ENCODE measurements at places on chromosomes 11 and 22.
A peak's percentile ranks its signal among the peaks of the same experiment; 100 is the strongest.

DNA sequence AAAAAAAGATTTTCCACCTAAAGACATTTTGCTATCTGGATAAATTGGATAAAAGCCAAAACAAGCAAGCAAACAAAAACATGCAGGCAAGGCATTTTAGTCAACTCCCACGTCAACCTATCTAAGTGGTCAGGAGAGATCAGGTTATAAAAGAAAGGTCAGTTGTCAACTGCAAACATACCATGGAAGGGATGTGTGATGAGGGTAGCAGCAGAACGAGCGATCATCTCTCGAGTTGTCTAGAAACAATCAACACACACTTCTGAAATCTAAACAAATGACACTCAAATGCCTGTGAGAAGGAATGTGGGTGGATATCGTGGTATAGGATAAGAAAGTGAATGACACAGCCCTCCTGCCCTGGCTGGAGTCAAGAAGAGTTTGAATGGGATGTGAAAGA lies 10.9 kb downstream of the MTCH2 start:
- DNase-seq: no peak

DNA sequence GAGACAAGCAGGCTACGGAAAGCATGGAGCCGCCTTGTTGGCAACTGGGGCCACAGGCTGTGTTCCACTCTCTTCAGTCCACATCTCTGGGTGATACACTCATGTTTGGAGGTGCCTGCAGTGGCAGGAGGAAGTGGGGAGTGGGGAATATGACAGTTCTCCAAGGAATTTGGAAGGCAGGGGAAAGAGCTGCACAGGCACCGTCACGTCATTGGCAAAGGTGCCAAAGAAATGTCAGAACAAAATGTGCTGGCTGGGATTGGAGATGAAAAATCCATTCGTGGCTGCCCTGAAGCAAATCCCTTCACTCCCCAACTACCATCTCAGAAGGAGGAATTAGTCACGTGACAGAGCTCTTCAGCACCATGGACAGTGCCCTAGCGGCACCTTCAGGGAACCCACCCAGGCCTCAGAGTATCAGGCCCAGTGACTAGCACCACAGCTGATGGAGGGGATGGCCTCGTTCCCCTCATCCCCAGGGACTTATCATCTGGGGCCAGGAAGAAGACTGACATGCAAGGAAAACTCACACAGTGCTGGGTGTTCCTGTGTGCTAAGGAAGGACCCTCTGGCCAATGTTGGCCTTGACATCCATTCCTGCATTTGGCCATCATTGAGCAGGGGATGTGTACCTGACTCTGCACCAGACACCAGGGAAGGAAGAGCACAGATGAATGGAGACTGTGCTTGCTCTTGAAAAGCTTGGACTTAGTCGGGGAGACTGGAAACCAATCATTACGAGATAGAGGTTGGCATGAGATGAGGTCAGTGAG lies 48.5 kb upstream of the PRDM11 start:
- DNase-seq: peak; percentile 45

GRCh38 chr11:111063726-111064517 lies 181.6 kb upstream of the POU2AF2 start:
- no peak for DNase-seq

DNA sequence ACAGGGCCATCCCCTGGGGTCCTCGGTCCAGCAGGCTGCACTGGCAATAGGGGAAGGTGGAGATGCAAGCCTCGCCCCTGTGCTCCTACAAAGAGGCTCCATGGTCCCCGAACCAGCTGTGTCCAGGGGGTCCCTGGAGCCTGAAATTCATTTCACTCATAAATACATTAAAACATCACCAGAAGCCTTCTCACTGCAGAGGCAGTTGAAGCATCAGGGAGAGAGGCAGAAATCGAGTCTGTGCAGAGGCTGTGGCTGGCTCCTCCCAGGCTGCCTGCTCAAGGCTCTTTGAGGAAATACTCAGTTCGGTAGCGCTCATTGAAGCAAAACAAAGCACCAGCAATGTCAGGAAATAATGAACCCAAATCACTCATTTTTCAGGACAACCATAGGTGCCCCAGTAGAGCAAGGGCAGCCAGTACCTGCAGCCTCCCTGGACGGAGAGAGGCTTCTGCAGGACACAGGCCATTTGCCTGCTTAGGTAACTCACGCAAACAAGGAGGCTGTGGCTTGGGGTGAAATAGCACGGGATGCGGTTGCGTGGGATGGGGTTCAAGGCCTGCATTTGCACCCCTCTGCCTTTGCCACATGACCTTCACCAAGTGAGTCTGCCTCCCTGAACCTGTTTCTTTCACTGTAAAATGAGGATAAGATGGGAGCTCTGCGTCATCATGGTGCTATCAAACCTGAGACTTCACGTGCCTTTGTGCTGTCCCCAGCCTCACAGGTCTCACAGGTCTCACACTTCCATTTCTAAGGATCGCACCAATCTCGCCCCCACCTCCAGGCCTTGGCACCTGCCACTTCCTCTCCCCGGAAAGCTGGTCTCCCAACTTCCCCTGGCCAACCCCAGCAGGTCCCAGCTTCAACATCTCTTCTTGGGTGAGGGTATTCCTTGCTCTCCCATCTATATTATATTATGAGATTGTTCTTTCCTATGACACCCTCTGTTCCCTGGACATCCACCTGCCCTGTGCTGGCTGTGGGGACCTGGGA lies 84.3 kb upstream of the SHISAL1 start:
- no peak for DNase-seq

GRCh38 chr22:26732284-26732683 lies 74.9 kb downstream of the MIAT start:
- DNase-seq: no peak

GRCh38 chr11:3178349-3178748 lies 13.2 kb upstream of the OSBPL5 start:
- DNase-seq: no peak

GRCh38 chr22:45799291-45799690 lies 127.7 kb downstream of the ATXN10 start:
- no peak for DNase-seq

DNA sequence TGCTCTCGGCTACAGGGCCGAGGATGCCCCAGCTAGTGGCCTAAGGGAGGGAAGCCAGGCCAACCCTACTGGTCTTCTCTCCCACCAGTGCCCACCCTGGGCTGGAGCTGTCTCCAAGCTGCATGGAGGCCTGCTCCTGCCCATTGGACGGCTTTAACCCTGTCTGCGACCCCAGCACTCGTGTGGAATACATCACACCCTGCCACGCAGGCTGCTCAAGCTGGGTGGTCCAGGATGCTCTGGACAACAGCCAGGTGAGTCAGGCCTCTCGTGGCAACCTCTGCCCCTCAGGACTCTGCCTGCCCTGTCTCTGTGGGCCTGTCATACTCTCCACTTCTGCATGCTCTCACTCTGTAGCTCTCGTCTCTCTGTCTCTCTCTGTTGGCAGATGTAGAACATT lies 44.1 kb upstream of the TPBGL start:
- no peak for DNase-seq

DNA sequence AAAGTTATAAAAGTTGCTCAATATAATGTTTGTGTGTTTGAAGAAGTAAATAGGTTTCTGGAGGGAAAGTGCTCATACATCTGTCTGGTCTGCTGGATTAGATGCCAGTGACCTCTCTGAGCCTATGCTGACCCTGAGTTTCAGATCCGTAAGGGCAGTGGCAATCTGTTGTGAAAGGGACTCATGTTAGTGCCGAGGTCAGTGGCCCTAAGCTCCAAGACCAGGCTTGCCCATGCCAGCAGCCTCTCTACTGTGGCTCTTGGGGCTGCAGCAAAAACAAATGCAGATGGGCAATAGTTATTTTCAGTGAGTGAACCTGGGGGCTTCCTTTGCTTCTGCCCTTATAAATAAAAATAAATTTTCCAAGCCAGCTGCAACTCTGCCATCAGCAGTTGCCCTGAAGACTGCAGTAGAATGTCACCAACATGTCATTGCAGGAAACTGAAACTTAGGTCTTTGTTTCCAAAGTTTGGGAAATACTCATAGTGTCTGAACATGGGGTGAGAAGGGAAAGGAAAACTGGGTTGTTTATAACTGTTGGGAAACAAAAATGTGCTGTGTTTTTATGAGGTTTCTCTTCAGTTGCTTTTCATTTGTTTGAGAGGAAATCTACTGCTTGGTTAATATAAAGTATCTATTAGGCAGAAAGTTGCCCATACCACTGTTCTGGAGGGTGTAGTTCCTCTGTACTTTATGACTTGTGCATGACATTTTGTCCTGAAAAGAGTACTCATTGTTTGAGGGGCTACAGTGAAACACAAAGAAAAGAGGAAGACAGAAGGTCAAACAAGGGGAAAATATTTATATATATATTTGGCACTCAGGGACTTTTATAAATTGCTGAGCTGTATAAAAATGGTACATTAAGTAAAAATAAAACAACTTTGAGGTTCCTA lies 9.5 kb upstream of the MS4A4E start:
- no peak for DNase-seq

- DNase-seq: no peak
These were observed 164.3 kb downstream of the PGR start for GRCh38 chr11:100965346-100965745.

GRCh38 chr22:38104084-38104483 lies 6.4 kb downstream of the BAIAP2L2 start:
- no peak for DNase-seq

- no peak for DNase-seq
These were observed 92.9 kb downstream of the NELL1 start for GRCh38 chr11:20762116-20762844.

DNA sequence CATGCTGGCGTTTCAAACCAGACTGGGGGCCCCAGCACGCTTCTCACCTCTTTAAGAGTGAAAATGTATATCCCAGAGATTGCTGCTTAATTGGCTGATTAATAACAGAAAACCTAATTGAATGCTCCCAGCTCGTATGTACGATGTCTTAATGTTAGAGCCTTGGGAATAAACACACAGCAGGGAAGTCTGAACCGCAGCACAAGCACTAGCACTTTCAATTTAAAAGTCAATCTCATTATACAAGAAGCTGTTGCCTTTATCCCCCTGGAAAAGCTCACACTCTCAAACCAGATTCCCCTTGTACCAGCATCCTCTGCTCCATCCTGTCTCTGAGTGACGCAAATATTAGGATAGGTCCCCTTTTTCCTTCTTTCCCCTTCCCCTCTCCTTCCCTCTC lies 449.1 kb downstream of the MN1 start:
- no peak for DNase-seq

DNA sequence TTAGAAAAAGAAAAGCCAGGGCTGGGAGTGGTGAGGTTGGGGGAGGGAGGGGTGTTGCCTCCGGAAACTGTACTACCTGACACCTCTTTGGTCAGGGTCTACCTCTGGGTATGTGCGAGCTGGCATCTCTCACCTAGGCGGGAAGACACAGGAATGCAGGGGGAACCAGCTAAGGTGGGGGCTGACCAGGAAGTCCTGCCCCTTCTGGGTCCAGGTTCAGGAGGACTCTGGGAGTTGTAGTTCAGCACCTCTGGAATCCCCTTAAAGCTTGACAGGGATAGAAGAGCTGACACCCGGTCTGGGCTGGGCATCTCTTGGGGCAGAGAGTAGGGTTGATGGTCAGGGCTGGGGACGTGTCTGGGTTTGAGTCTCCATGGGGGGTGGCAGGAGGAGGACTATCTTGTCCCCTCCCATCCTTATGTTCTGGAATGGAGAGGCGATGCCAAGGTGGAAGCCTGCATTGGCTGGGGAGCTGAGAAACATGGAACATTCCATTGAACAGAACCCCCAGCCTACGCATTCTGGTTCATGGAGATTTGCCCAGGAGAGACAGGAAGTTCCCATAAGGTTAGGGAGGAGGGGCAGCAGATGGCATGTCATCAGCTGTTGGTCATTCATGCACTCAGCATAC lies 2.1 kb upstream of the KIAA1671 start:
- no peak for DNase-seq

DNA sequence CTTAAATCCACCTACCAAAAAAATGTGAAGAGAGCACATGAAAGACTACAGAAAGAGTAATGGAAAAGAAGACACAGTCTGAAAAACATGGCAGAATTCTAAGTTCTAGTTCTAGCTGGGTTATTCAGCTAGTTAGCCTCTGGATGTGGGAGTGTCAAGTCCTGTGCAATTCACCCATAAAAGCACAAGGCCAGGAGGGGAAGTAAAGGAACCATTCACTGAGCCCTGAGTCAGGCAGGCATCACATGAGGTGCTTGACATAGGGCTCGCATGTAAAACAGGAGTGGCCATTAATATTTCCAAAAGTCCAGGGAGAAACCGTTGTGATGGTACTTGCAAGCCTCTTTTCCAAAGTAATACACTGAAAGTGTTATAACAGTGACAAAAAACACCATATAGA lies 103.7 kb downstream of the GAB2 start:
- DNase-seq: no peak

- DNase-seq: no peak
These were observed 79.2 kb downstream of the TRMU start for GRCh38 chr22:46414704-46415103.

DNA sequence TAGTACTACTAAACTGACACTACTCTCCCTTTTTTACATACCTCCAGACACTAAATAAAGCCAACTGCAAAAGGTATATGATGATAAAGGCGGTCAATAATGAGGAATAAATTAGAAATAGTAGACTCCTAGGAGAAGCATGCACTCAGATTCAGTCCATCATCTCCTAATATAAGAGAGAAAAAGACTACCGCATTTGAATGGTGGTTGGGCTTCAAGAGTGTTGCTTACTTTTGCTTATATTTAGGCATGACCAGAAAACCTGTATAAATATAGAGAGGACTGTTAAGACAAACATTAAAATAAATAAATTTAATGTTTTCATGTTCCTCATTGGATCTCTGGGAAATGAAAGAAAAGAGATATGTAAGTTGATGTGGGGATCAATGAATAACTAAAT lies 1137.0 kb downstream of the FAM181B start:
- DNase-seq: no peak

- no peak for DNase-seq
These were observed 32.5 kb downstream of the PDE3B start for GRCh38 chr11:14676068-14676467.

GRCh38 chr11:78069465-78069864 lies 5.8 kb downstream of the THRSP start:
- DNase-seq: no peak

- DNase-seq: no peak
These were observed 19.8 kb downstream of the ARL14EP start for GRCh38 chr11:30342736-30343166.

All from CD4-positive, alpha-beta T cell treated with Interleukin-10 for 1 hour (primary cell).